Endothelial cell (in vitro differentiated cells): ENCODE measurements at places on chromosomes 3 and 15.

DNA sequence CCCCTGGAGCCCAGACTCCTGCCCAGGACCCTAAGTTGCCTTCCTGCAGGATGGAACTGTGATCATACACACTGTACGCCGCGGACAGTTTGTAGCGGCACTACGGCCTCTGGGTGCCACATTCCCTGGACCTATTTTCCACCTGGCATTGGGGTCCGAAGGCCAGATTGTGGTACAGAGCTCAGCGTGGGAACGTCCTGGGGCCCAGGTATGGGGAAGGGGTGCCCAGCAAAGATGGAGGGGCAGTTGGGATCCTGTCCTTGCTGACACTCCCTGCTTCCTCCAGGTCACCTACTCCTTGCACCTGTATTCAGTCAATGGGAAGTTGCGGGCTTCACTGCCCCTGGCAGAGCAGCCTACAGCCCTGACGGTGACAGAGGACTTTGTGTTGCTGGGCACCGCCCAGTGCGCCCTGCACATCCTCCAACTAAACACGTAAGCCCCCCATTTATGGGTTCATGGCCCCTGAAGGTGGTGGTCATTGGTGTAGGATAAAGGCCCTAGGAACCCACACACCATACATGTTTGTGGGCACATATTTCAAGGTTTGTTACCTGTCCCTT is 28.8 kb downstream of the NBEAL2 start:
- peak; percentile 3 for DNase-seq

GRCh38 chr3:195855471-195856409 is 44.0 kb upstream of the MUC4 start:
- DNase-seq, result no peak

DNA sequence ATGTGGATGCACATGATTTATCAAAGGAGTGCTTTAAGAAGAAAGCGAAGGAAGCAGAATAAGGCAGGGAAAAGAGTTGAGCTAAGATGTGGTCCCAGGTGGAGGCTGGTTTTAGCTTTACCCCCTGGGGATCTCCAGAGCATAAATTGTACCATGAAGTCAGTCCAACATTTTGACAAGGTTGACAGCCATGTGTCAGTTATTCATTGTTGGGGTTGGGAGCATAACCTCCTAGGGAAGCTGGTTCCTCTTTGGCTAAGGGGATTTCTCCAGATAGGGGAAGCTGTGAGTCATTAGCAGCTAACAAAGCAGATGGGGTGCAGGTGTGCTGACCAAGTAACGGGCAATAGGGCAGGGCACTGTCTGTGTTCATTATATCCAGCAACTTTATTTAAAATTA is 123.7 kb upstream of the IGSF10 start:
- DNase-seq, result no peak

GRCh38 chr15:64017591-64018163 is 28.6 kb downstream of the DAPK2 start:
- no peak for DNase-seq

GRCh38 chr3:99256788-99257187 is 355.3 kb upstream of the DCBLD2 start:
- no peak for DNase-seq

DNA sequence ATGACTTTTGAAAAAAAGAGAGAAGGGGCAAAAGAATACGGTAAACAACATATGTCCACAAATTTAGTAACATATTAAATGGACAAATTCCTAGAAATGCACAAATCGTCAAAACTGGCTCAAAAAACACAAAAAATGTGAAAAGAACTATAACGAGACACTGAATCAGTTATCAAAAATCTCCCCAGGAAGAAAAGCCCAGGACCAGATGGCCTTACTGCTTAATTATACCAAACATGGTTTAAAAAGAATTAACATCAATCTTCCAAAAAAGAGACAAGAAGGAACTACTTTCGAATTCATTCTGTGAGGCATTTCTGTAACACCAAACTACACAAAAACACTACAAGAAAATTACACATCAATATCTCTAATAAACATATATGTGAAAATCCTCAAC is 117.4 kb downstream of the STAG1 start:
- DNase-seq, result no peak

- DNase-seq, result no peak
Measured at GRCh38 chr3:38317192-38317759, 29.3 kb upstream of the XYLB start.

GRCh38 chr3:105415951-105416350 is 49.2 kb downstream of the ALCAM start:
- no peak for DNase-seq

GRCh38 chr3:119582178-119582577 is 2.9 kb downstream of the ADPRH start:
- DNase-seq, result no peak

DNA sequence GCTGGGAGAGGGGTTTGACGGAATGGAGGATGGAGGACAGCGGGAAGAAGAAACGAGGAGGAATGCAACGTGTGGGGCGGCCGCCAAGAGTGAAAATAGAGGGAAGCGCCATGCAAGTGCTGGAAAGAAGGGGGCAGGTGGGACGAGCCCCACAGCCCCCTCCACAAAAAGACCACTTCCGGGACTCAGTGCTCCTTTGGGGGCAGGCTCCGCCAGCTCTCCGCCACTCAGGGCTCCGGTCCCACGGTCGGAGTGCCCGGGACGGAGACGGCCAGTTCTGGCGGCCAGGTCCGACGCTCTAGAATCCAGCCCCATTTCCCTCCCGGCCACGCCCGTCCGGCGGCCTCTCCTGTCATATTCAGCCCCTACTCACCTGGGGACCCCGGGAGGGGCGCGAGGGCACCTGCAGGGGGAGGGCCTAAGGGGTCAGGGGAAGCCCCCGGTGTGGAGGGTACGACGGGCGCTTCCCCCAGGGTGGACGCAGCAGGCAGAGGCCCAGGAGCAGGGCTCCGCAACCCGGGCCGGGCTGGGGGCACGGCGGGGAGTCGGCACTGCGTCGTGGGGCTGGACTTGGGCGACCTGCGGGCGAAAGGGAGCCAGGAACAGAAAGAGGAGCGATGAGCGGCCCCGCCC is 25.5 kb upstream of the CSPG4 start:
- DNase-seq, result no peak

- DNase-seq, result no peak
Measured at GRCh38 chr15:31245135-31245689, 81.4 kb upstream of the KLF13 start.

DNA sequence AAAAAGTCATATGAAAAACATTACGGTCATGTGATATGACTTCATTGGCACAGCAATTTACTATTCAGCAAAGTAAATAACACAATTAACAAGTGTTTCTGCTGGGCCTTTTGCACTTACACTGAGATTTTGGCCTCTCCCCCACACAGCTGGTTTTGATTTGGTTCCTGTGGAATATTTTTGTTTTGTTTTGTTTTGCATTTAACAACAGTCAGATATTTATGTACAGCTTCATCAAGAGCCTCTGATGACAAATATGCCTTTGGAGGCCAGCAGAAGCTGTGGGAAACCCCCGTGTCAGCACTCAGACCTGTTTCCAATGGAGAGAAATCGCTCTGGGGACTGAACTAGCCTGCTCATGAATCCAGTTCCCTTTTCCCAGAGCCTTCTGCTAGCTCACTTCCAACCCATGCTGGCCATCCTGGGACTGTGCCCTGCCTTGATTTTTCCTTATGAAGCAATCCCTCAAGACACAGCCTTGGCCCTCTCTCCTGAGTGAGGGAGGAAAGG is 161.9 kb downstream of the ATG7 start:
- DNase-seq, result no peak

DNA sequence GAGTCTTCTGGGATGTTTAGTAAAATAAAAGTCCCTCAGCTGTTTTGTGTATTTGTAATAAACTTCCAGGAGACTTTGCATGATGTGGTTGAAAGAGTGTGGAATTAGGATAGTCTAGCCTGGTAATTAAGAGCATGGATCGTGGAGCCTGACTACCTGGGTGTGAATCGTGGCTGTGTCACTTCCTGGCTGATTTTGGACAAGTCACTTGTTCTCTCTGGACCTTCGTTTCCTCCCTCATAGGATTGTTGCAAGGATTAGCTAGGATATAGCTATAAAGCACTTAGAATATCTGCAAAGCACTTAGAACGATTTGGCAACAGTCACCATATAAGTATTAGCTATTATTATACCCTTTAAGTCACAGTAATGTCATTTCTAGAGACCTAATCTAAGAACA is 40.2 kb downstream of the SLMAP start:
- no peak for DNase-seq

DNA sequence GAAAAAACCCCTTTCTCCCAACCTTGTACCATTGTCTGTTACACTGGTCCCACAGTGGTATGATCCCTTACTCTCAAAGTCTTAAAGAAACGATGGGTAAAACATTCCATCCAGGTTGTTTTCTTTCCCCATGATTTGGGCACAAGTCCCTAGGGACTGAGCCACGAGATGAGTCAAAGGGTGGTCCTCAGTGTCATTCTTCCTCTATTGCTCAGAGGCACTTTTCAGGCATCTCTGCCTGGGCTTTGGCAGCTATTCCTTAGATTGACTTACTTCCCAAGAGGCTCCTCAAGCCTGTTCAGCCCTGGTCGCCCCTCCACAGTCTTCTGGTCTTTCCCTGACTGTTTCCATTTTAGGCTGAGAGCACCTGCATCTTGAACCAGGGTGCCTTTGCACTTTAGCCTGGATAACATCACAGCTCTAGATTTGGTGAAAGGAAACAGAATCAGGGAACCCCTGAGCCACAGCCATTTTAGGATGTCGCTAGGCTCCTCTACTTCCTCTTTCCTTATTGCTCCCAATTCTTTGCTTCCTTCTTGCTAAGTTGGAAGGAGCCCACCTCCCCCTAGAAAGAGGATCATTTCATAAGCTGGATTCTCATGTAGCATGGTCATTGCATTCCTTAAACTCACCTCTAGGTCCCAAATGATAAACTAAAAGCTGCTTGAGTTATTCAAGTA is 131.0 kb upstream of the TPRG1 start:
- no peak for DNase-seq

- DNase-seq, result no peak
Measured at GRCh38 chr15:55224892-55225291, 28.2 kb upstream of the RSL24D1 start.

- DNase-seq, result no peak
Measured at GRCh38 chr3:25455441-25456132, 27.5 kb downstream of the RARB start.

- DNase-seq, result no peak
Measured at GRCh38 chr3:143429628-143430514, 310.3 kb downstream of the CHST2 start.

- no peak for DNase-seq
Measured at GRCh38 chr15:50562735-50563640, 16.5 kb upstream of the USP50 start.

GRCh38 chr3:45187694-45188141 is 38.4 kb downstream of the TMEM158 start:
- DNase-seq, result no peak

GRCh38 chr15:92624401-92624991 is 31.1 kb downstream of the FAM174B start:
- no peak for DNase-seq

GRCh38 chr3:58043933-58044332 is 35.7 kb downstream of the FLNB start:
- DNase-seq, result no peak

- DNase-seq, result no peak
Measured at GRCh38 chr3:97981886-97982285, 9.7 kb upstream of the RIOX2 start.

DNA sequence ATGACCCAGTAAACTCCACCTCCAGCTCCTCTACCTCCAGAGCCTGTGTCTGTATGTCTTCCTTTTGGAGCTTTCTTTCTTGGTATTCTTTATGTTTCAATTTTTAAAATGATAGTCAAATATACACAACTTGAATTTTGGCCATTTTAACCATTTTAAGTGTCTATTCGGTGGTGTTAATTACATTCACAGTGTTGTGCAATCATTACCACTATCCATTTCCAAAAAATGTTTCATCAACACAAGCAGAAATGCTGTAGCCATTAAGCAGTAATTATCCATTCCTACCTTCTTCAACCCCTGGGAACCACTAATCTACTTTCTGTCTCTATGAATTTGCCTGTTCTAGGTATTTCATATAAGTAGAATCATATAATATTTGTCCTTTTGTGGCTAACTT is 194.5 kb upstream of the TSC22D2 start:
- no peak for DNase-seq

GRCh38 chr15:83866692-83867091 is 212.8 kb downstream of the ADAMTSL3 start:
- DNase-seq, result no peak

DNA sequence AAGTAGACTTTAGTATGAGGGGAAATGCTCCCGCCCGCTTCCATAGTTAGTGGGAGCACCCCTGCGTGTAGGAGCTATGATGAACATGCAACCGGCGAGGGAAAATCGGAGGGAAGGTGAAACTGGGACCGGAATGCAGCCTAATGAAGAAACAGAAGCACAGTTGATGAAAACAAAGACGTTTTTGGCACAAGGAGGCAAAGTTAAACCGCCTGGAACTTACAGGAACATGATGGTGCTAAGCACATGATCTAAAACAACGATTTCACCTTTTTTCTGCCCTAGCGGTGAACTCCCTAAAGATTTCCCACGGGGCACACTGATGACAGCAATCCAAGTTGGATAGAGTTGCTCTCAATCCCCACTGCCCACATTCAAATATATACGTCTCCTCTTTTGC is 49.4 kb upstream of the SPATA12 start:
- no peak for DNase-seq

DNA sequence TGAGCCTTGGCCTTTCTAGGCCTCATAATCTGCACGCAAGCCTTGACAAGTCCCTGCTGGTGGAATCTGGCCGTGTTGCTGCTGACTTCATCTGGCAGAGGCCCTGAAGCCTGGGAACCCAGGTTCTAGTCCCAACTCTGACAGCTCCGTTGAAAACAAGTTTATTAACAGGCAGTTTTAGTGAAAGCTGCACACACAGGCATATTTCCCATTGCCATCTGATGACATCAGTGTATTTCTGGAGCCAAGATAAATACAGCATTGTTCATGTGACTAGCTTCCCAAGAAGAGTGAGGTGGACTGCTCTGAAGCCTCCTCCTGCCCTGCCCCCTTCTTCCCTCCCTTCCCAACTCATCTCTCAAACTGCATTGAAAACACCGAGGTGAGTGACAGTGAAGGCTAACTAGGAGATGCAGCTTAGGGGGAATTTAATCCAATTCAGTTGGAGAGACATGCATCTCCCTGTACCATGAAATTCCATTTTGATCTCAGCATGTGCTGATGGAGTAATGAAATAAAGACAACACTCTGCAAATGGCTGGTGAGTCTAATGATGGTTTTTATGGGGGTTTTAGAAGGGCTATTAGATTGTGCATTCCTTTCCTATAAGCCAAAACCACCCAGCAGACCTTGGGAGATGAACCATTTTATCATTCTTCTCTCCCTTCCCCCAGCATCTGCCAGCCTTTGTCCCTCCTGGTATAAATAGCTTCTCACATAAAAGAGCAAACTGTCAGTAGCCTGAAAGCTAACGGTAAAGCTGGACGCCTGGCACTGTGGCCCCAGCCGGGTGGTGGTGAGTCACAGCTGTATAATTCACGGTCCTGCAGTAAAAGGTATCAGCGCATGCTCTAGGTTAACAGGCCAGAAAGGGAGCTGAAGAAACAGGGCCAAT is 38.0 kb downstream of the PRICKLE2 start:
- DNase-seq, result no peak

GRCh38 chr15:101045835-101046691 is 126.9 kb downstream of the LRRK1 start:
- DNase-seq, result peak; percentile 1
